ENCODE measurements at places on chromosomes 3 and 15. TPM values are rescaled to one million over a fixed set of nuclear protein-coding genes. Genes with fewer than 3 reads are reported as not detected.

The MB21D2 gene
- 3.4 TPM for total RNA-seq

The DLL4 gene
- 26.3 TPM for total RNA-seq

The PARL gene
- total RNA-seq: 45.0 TPM

The NRG4 gene
- 0.76 TPM for total RNA-seq

The ANKUB1 gene
- total RNA-seq: not detected

The LYZL4 gene
- not detected for total RNA-seq

The GPR62 gene
- 0.39 TPM for total RNA-seq

The GPR160 gene
- total RNA-seq: 33.8 TPM

The EPHA3 gene
- 0.85 TPM for total RNA-seq

The CIDEC gene
- total RNA-seq: not detected

The CGNL1 gene
- 0.57 TPM for total RNA-seq

The DGKG gene
- 7.1 TPM for total RNA-seq

The CILP gene
- 0.83 TPM for total RNA-seq

The FEZF2 gene
- not detected for total RNA-seq
